ENCODE measurements at places on chromosomes 7 and 10.
A peak's percentile ranks its signal among the peaks of the same experiment; 100 is the strongest.

GRCh38 chr10:15486404-15486803 lies 115.3 kb upstream of the FAM171A1 start:
- no peak for DNase-seq

DNA sequence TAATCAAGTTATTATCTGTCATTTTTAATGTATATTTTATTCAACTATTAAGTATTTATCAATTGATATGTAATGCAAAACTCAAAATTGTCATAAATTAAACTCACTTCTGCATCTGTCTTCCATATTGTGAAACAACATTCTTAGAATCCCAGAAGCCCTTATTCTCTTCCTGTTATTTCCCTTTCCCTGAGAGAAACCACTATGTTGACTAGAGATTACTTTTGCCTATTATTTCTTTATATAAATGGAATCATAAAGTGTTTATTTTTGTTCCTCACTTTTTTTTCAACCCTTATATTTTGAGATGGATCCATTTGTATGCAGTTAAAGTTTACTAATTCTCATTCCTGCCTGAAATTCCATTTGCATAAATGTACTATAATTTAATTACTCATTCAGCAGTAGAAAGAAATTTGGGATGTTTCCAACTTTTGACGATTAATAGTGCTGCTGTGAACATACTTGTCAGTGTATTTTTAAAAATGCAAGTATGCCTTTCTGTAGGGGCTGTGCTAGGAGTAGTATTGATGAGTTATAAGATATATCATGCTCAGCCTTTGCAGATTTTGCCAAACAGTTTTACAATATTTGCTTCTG lies 211.2 kb downstream of the SEMA3D start:
- DNase-seq: no peak

DNA sequence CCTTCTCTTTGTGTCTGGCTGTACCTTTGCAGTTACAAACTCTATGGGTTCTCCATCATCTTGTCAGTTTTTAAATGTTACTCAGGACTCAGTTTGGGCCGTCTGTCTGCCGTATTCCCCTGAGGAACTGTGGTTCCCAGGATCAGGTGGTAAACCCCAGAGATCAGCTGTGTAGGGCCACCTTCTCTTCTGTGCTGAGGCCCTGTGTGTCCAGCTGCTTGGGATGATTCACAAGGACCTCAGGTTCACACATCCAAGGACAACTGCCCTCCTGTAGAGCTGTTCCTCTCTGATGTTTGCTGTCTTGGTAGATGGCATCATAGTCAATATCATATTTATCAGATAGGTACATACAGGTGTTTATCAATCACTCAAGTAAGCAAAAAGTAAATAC lies 24.5 kb downstream of the CUL1 start:
- DNase-seq: no peak

DNA sequence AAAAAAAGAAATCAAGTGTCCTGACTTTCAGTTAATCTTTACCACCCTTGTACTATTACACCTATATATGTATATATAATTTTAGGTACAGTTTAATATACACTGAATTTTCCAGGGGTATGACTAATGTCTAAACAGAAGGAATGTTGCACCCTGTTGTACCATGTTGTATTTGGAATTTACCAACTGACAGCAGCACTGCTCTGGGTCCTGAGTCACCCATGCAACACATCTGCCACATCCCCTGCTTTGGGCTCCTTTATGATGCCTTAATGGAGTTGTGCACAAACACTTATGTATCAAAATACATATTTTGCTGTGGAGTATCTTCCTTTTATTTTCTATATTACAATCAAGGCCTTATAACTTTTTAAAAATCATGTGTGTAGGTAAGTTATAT lies 21.2 kb downstream of the YAE1 start:
- DNase-seq: no peak

DNA sequence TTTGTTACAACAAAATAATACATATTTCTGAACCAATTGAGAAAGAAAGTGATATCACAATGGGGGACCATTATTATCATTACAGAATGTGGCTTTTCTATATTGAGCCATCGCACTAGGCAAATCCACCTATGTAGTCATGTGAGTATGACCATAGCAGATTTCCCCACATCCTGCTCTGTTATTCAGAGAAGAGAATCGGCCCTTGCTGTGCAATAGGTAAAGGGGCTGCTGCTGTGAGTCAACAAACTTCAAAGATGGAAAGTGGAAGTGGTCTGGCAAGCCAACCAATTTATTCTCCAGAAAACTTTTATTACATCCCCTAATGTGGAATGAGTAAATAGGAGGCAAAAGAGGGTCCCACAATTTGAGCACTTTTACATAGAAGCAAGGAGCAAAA lies 573.4 kb downstream of the ETV1 start:
- no peak for DNase-seq

DNA sequence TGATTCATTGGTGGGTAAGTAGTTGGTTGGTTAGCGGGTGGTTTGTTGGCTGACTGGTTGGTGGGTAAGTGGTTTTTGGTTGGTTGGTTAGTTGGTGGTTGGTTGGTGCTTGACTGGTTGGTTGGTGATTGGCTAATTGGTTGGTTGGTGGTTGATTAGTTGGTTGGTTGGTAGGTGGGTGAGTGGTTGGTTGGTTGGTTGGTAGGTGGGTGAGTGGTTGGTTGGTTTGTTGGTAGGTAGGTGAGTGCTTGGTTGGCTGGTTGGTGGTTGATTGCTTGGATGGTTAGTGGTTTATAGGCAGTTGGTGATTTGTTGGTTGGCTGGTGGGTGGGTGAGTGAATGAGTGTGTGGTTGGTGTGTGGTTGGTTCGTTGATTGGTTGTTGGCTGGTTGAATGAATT lies 44.2 kb downstream of the CALML3 start:
- DNase-seq: no peak

- peak; percentile 11 for DNase-seq
Measured at GRCh38 chr10:103598654-103599115, 105.2 kb downstream of the NEURL1 start.

- DNase-seq: peak; percentile 36
Measured at GRCh38 chr7:44196450-44196872, 4.3 kb upstream of the YKT6 start.

DNA sequence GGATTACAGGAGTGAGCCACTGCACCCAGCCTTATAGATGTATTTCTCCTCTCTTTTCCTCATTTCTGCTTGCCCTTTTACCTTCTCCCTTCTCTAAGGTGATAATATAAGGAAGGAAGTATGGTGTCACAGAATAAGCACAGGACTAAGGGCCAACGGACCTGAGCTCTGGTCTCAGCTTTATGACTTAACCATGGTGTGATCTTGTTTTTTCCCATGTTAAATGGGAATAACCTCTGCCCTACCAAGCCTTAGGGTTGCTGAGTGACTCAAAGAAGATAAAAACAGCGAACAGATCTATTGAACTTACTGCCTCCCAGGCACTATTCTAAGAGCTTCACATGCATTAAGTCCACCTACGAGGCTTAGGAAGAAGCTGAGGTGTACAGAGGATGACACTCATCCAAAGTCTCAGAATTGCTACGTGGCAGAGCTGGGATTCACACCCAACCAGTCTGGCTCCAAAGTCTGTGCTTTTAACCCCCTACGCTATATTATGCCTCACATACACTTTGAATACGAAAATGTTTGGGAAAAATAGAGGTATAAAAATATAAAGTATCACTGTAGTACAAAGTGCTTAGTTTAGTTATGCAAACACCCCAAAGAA lies 5.6 kb downstream of the UROS start:
- DNase-seq: no peak

DNA sequence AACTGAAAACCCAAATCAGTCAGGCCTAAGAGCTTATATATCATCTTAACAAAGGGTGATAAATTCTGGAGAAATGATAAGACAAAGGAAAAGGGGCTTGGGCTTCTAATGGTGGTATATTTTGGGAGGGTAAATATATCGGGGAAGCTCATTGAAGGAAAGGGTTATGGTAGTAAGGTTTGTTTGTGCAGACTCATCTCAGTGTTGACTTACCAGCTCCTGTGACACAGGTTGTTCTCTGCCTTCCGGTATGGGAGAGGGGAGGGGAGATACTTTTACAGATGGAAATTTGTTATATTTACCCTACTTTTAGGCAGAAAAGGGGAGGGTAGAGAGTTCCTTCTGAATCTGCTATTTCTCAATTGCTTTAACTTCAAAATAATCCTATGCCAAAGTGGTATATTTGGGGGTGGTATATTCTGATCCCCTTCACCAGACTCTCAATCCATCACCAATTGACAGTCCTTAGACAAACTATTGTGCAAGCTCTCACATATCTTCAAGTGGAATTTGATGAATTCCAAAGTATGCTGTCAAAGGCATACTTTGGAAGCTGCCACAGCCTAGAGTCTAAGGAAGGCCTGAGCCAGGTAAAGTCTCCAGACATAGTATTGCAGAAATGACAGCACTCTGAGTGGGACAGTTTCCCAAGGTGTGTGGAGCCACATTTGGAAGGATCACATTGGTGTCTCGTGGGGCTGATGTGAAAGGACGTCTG lies 13.3 kb upstream of the PAPSS2 start:
- no peak for DNase-seq

DNA sequence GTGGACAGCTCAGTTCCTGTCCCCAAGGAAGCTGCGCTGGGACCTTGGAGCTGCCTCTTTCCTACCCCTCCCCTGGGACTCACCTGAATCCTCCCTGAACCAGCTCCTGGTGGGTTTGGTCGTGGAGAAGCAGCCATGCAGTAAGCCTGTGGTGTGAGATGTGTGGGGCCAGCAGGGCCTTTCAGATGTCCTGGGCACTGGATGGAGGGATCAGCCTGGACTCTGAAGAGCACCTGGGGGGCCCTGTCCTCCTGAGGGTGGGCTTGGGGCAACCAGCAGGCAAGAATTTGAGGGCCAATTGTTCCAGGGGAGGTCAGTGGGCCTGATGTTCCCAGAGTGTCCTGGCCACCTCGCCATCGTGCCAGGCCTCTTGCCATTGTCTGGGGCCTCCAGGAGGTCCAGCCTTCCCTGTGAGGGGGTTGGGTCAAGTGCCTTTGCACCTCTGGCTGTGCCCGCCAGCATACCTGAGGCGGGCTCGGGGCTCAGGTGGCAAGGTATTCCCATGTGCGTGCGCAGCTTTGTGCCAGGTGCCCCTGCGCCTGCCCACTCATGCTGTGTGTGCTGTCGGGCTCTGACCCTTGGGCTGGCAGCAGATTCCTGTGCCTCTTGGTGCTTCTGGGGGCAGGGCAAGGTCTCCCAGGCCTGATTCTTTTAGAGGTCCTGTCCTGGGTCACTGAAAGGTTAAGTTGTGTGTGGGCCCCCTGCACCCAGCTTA lies 7.3 kb downstream of the TRIM8 start:
- DNase-seq: no peak

DNA sequence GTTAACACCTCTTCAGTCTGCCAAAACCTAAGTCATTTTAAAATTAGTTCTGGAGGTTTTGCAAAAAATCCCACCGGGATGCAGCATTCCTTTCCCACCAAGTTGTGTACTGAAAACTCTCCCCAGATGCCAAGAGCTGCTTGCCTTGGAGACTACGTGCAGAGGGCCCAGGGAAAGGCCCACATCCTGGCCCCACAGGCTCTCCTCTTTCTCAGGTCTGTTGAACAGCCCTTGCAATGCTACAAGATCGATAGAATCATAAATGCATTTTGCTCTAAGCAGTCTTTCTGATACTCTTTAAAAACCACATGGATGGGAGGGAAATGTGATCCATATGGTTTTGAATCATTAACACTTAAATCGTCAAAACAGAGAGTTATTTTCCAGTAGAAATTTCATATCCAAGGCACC lies 126.7 kb upstream of the ZMIZ1 start:
- no peak for DNase-seq

DNA sequence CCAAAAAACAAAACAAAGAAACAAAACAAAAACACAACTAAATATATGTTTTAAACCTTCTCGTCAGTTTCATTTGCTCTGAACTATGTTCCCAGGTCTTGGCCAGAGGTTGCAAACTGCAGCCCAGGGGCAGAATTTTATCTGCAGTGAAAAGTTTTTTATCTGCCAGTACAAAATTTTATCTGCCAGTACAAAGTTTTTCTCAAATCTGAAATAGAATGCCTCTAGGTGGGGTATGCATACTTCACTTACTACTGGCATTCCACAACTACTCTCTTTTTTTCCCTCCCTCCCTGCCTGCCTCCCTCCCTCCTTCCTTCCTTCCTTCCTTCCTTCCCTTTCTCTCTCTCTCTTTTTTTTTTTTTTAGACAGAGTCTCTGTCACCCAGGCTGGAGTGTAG lies 9.4 kb upstream of the CLDN3 start:
- no peak for DNase-seq

DNA sequence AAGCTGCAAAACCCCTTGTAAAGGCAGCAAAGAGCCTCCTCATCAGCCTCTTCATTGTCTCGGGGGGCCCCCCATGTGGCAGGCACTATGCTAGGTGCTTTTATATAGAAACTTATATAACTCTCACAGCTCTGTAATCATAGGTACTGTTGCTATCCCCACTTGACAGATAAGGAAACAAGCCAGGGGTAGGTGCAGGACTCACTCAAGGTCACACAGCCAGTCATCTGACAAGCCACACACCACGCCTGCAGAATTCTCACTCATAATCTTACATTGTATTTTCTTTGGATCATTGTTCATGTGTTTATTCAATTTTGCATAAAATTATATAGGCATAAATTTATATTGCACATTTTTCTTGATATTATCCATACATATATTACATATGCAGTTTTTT lies 165.4 kb downstream of the PPP1R17 start:
- DNase-seq: no peak

DNA sequence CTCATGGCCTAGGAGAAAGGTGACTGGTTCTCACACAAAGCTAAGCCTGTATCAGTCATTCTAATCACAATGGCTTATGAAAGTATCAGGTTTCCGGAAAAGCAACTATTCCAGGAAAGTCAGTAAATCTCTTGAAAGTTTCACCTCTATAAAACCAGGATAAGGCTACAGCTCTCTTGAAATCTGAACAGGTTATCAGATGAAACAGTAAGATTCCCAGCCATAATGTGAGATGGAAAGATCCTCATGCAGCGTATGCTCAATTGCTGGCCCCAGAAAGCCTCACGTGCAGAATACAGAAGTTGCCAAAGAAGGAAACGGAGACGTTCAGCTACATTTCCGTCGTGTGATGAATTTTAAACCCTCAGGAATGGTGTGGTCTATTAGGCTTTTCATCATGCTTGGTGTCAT lies 90.0 kb downstream of the PFKFB3 start:
- no peak for DNase-seq

GRCh38 chr10:73744664-73744975 lies 448 bp downstream of the SEC24C start:
- peak; percentile 60 for DNase-seq

DNA sequence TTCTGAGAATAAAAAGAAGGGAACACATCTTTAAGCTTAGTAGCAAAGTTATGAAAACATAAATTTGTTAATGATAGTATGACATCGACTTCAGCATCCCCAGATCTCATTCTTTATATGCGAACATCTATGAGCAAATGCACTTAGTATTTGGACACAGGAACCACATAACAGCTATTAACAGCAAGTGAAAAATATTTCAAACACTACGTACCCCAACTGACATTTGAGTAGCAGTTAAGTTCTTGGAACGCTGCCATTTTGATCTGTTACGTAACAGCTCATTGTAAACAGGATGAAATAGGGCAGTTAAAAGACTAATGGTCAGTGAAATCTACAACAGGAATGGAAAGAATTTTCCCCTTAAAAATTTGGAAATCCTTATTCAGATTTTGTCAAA lies 428.9 kb downstream of the TNS3 start:
- DNase-seq: no peak

All from CD4-positive, alpha-beta T cell treated with Interleukin-21 for 1 hour (primary cell).